Right atrium auricular region (tissue), 2 donors: ENCODE measurements at places on chromosomes 11 and 22.

DNA sequence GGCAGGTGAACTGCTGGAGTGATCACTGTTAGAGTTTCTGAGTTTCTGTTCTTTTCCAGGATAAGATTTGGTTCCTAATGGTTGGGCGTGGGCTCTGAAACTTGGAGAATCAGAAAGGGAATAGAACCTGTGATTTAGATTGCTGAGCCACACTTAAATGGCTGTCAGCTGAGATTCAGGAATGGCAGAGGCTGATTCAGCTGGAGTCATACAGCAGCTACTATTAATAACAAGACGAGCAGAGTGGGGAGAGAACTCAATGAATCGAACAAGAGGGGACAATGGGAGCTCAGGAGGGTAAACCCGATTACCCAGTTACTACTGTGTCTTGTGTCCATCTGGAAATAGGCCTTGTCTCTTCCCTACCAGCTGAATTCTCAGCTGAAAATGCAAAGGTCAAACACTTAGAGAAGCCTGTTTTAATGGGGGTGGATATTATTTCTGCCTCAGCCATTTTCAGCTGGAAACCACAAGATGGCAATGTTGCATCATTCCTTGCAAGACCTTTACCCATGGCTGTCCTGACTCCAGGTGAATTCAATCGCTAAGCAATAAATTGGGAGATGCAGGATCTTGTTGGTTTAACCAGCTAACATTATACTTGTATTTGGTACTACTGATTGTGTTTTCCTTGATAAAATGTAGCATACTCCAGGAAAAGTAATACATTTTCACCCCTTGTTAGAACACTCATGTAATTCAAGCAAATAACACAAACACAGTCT lies 104.5 kb upstream of the RAG2 start:
- no peak for DNase-seq

- no peak for DNase-seq
These were observed 29.5 kb downstream of the C2CD3 start for GRCh38 chr11:74141241-74141695.

DNA sequence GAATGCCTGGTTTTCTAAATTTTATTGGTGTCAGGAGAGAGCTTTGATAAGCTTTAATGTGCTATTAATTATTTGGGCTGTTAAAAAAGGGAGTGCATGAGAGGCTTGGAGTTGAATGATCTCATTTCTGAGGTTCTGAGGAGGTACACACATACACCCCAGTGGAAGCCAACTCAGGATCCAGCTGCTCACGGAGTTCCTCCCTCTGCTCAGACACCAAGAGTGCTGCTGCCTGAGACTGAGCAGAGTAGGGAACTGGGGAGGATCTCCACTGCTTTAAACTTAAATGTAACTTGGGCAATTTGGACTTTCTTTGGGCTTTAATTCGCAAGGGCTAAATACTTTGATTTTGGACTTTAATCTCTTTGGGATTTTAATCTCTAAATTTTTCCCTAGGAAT lies 414.4 kb upstream of the CADM1 start:
- DNase-seq, result no peak

DNA sequence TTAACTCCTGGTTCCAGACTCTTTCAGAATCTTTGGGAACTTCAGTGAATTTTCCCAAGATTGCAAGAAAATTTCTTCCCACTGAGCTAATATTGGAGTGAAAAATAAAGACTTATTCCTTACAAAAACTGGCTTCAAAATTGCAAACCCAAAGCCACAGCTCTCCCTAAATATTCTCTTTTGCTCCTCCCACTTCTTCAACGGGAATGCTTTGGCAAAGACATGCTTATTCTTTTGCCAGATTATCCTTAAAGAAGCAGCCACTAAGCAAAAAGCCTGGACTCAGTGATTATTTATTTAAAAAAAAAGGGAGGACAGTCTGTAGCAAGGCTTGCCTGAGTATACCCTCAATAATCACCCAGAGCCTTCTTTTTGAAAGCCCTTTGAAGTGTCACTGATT lies 902.4 kb upstream of the CCDC90B start:
- DNase-seq, result no peak

GRCh38 chr11:129544691-129545090 lies 169.0 kb downstream of the BARX2 start:
- no peak for DNase-seq
